ENCODE measurements at places on chromosomes 6 and 20.

DNA sequence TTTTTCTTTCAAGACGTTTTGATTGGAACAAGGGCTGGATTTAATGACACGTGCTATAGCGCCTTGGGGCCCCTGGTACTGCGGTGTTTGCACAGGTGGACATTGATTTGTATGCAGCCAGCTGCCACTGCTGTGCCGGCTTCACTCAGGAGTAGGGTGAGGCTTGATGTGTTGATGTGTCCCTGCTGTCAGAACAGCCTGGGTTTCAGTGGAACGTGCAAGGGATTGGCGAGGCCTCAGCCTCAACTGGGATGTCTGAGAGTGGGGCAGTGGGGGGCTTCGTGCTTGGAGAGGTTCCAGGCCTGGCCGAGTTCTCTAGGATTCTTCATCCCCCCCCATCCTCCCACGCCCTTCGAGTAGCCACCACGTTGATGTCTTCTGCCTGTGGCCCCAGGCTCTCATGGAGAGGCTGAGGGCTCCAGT, 23.0 kb downstream of the PYGB start:
- no peak for DNase-seq

GRCh38 chr6:168041928-168042327, 37.1 kb downstream of the FRMD1 start:
- DNase-seq: no peak

GRCh38 chr6:3321875-3322274, 63.1 kb downstream of the PSMG4 start:
- no peak for DNase-seq

- DNase-seq: peak; percentile 8
Observed at GRCh38 chr20:16517946-16518783, 55.1 kb downstream of the KIF16B start.

DNA sequence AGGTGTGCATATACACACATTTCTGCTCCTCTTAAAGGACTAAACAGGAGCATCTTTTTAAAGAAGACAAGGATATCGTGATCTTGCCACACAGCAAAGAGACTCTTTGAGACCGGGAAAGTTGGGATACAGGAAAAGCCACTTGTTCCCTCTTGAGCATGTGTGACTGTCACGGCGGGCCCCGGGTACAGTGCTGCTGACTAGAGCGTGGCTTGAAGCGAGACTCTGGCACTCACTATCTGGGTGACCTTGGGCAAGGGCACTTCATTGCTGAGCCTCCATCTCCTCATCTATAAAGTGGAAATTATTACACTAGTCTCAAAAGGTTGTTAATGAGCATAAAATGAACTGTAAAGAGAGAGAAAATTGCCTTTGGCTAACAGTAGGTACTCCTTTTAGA, 713.9 kb downstream of the PTPRT start:
- no peak for DNase-seq
